ENCODE measurements at places on chromosomes 1 and 21. TPM values are rescaled to one million over a fixed set of nuclear protein-coding genes. Genes with fewer than 3 reads are reported as not detected.

The PLPP3 gene
- total RNA-seq: 58.1 TPM

The LCE1B gene
- total RNA-seq: not detected

The SLAMF9 gene
- not detected for total RNA-seq

The CTSE gene
- not detected for total RNA-seq

The SUSD4 gene
- total RNA-seq: 0.44 TPM

The PAX7 gene
- not detected for total RNA-seq

The DRAXIN gene
- total RNA-seq: 0.22 TPM

The CFAP45 gene
- 0.22 TPM for total RNA-seq

The LMX1A gene
- not detected for total RNA-seq

The F3 gene
- 1.4 TPM for total RNA-seq

The INSRR gene
- total RNA-seq: not detected

The EXO1 gene
- total RNA-seq: 4.8 TPM

The CSF1 gene
- total RNA-seq: 4.2 TPM

The TCHH gene
- total RNA-seq: 0.20 TPM

The RNU1-1 gene
- total RNA-seq: under 0.01 TPM

The NPHS2 gene
- not detected for total RNA-seq

The CFHR4 gene
- total RNA-seq: not detected

The IL20 gene
- total RNA-seq: not detected

The RXRG gene
- total RNA-seq: not detected

The LCE2C gene
- total RNA-seq: not detected

The ACTA1 gene
- total RNA-seq: not detected

The ARTN gene
- not detected for total RNA-seq

The PGLYRP4 gene
- total RNA-seq: not detected

The EIF2D gene
- total RNA-seq: 34.2 TPM

The SCYL3 gene
- 4.4 TPM for total RNA-seq

The LRRC42 gene
- total RNA-seq: 22.0 TPM

The CDC73 gene
- 8.9 TPM for total RNA-seq

The RPL11 gene
- 1,276 TPM for total RNA-seq

The LCA5L gene
- 0.22 TPM for total RNA-seq

The ATP6V1G3 gene
- total RNA-seq: not detected

The RNF186 gene
- total RNA-seq: not detected

The FCGR2B gene
- total RNA-seq: not detected

The C1orf185 gene
- not detected for total RNA-seq

The INKA2 gene
- 12.5 TPM for total RNA-seq

The LRRC71 gene
- under 0.01 TPM for total RNA-seq

The PLEKHA6 gene
- 0.65 TPM for total RNA-seq

The FCRL1 gene
- total RNA-seq: not detected

The TNFRSF14 gene
- total RNA-seq: 177 TPM

The TGFB2 gene
- total RNA-seq: 122 TPM

The SPATA46 gene
- not detected for total RNA-seq

The ZNF436 gene
- total RNA-seq: 17.7 TPM

The KRTAP19-1 gene
- not detected for total RNA-seq

The KRTAP13-2 gene
- not detected for total RNA-seq

The C1orf105 gene
- not detected for total RNA-seq

The DLGAP3 gene
- total RNA-seq: under 0.01 TPM

The CHIA gene
- not detected for total RNA-seq

The KRTAP11-1 gene
- not detected for total RNA-seq

The RXFP4 gene
- not detected for total RNA-seq

The GBP7 gene
- not detected for total RNA-seq

The KRTAP6-2 gene
- not detected for total RNA-seq

The S100A9 gene
- 1.2 TPM for total RNA-seq

The UBASH3A gene
- not detected for total RNA-seq

The RCAN3 gene
- total RNA-seq: 1.4 TPM

The S100A2 gene
- total RNA-seq: 0.79 TPM

The LINGO4 gene
- not detected for total RNA-seq

The TSPAN2 gene
- 0.87 TPM for total RNA-seq

The GORAB gene
- total RNA-seq: 4.6 TPM

The THEM5 gene
- not detected for total RNA-seq

The CD247 gene
- total RNA-seq: not detected

Data from lung microvascular endothelial cell (primary cell).